ENCODE measurements at places on chromosomes 4 and X.

GRCh38 chr4:139282721-139283075 lies 2.7 kb upstream of the MGARP start:
- DNase-seq: no peak

GRCh38 chrX:123803331-123803983 lies 56.4 kb upstream of the XIAP start:
- peak; percentile 72 for DNase-seq

DNA sequence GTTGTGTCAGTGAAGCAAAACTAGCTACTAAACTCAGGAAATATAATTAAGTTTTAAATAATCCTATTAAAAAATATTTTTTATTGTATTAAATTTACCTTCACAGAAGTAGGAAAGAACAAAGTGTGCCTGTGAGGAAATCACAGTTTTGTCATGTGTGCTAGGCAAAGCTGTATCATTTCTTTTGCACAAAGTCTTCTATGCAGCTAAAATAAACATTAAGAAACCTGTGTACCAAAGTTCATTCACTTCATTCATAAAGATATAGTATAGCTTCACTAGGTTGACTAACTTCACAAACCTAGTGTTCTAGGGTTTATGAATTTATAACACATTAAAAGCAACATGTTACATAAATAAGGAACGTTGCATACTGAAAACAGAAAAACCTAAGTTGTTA lies 131.0 kb downstream of the PDS5A start:
- DNase-seq: no peak

DNA sequence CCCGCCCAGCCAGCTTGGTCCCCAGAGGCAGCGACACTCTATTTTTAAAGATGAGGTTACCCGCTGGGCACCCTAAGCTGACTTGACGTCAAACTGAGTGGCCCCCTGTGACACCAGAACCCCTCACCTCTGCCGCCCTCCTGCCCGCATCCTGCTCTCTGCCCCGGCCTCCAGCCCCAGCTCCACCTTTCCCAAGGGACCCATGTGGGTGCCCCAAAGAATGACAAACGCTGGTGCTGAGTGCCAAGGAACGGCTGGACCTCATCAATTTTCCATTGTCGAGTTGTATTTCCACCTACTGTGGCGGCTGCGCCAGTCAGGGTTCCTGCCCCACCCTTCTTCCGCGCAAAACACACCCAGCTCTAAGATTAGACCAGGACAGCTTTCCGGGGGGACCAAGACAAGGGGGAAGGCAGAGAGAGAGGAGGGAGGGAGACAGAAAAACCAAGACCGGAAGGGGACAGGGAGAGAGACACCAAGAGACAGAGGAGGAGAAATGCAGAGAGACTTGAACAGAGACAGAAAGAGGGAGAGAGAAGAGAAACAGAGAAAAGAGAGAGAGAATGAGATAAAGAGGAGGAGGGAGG lies 2.0 kb downstream of the PRKX start:
- DNase-seq: no peak

GRCh38 chrX:12118134-12118533 lies 20.1 kb upstream of the FRMPD4 start:
- DNase-seq: peak; percentile 9

GRCh38 chr4:136769717-136770116 lies 762.6 kb downstream of the PCDH18 start:
- DNase-seq: no peak

GRCh38 chrX:40088299-40088625 lies 9.5 kb downstream of the BCOR start:
- peak; percentile 19 for DNase-seq

DNA sequence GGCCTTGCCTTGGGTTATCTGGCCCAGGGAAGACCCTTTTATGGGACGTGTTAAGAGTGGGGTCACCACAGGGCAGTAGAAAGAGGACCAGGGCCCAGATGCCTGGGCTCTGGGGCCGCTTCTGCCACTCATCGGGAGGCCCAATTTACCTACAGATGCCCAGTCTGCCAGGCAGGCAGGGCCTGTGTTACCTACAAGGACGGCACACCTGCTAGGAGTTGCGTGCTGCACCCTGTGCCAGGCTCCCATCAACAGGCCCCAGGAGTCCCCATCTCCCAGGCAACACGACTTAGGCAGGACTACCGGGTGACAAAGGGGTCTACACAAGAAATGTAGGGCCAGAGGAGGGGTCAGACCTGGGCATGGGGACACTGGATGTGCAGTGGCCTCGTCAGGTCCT lies 34.6 kb downstream of the WDR1 start:
- no peak for DNase-seq

GRCh38 chrX:99192421-99192820 lies 1217.7 kb downstream of the PCDH19 start:
- no peak for DNase-seq

DNA sequence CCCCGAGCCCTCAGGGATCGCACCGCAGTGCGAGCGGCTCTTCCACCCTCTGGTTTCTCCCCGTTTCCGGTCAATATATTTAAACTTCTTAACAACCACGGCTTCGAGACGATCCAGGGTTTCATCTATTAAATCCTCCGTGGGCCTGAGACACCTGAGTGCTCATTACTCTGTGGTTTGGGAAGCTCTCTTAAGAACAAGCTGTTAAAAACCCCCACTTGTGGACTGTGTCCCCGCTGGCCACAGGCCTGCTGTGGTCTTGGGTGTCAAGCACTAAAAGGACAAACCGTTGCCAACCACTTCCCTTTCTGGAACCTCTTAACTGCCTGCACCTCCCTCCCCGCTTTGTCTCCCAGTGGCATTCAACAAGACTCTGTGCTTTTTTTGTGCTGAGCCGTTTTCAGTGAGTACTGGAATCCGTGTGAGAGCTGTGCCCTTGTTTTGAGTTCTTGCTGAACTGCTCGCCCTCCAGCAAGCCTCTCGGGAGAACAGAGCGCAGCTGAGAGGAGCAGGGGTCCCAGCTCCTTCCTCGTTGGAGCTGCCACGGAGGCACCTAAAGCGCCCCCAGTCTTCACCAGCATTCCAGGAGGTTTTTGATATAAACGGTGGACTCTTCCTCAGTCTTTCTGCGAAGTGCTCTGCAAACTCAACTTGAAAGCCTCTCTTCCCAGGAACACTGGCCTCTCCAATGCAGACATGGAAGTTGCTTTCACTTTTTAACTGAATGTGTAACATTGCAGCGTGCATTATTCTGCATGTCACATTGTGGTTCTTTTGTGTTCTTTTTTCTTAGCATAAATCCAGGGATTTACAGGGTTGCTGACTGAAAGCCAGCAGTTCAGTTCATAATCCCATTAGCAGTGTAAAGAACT lies 691 bp upstream of the IGFBP7 start:
- DNase-seq: peak; percentile 80

DNA sequence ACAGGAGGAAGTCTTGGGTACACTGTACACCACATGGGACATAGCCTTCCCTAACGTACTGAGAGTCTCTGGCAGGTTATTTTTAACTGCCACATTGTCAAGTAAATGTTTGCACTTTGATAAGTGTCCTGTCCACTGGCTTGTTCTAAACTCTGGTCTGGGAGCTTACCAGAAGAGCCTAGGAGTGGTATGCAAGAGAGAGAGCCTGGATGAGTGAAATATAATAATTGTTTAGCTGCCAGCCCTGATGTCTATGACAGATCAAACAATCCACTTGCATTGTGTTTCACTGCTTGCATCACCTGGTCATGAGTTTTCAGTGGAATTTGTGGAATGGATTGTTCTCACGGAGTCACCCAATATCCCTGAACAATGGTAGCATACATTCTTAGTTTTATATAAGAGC lies 91.6 kb downstream of the SHROOM3 start:
- DNase-seq: peak; percentile 85

- DNase-seq: no peak
Observed at GRCh38 chrX:21656587-21657317, 1.4 kb downstream of the KLHL34 start.

GRCh38 chr4:37889849-37890800 lies 759 bp upstream of the TBC1D1 start:
- DNase-seq: peak; percentile 40

All from astrocyte of the hippocampus (primary cell).